G401 (cell line): ENCODE measurements at places on chromosomes 2 and 18. TPM values are rescaled to one million over a fixed set of nuclear protein-coding genes. Genes with fewer than 3 reads are reported as not detected.

The PER2 gene
- total RNA-seq, result 0.86 and 4.3 TPM in 2 replicates

The FOXI3 gene
- total RNA-seq, result not detected in 2 replicates

The IL1RL2 gene
- not detected in 2 replicates for total RNA-seq

The GTF2A1L gene
- not detected in 2 replicates for total RNA-seq

DNA sequence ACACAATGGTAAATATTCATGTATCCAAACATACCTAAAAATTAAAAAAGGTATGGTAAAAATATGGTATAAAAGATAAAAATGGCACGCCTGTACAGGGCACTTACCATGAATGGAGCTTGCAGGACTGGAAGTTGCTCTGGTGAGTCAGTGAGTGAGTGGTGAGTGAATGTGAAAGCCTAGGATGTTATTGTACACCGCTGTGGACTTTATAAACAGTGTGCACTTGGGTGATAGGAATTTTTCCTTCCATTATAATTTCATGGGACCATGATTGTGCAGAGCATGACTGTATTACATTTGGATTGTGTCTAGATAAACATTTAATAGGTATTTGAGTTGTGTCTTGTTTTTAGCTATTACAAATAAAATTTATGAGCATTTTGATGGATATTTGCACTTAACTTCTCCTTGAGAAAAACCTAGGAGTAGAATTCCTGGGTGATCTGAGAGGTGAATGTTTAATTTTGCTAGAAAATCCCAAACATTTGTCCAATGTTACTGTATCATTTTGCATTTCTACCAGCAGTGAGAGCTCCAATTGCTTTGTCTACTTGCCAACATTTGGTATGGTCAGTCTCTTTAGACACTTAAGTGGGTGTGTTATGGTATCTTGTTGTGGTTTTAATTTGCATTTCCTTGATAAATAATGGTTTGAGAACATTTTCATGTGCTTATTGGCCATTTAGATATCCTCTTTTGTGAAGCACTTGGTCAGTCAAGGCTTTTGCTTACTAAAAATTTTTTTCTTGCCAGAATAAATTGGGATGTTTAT lies 81.7 kb downstream of the BCL2L11 start:
- DNase-seq, result no peak

GRCh38 chr2:9102861-9103662 lies 99.6 kb upstream of the MBOAT2 start:
- DNase-seq, result peak; percentile 72

DNA sequence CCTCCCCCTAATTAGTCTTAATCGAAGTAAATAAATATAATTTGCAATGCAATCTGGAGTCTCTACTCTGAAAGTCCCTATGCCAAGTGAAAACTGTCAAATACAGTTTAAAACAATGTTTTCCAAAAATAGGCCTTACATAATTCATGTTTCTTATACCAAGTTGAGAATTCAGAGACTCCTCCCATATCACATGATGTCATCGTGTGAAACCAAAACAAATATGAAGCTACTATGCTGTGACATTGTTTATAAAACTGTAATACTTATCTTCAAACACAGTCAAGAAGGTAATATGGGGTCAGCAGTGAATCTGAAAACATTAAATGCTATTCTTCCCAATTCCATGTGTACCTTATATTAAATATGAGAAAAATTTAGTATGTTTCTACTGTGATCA lies 940.2 kb upstream of the FANCL start:
- DNase-seq, result no peak

- no peak for DNase-seq
Observed at GRCh38 chr2:45984896-45985473, 312.2 kb upstream of the EPAS1 start.

DNA sequence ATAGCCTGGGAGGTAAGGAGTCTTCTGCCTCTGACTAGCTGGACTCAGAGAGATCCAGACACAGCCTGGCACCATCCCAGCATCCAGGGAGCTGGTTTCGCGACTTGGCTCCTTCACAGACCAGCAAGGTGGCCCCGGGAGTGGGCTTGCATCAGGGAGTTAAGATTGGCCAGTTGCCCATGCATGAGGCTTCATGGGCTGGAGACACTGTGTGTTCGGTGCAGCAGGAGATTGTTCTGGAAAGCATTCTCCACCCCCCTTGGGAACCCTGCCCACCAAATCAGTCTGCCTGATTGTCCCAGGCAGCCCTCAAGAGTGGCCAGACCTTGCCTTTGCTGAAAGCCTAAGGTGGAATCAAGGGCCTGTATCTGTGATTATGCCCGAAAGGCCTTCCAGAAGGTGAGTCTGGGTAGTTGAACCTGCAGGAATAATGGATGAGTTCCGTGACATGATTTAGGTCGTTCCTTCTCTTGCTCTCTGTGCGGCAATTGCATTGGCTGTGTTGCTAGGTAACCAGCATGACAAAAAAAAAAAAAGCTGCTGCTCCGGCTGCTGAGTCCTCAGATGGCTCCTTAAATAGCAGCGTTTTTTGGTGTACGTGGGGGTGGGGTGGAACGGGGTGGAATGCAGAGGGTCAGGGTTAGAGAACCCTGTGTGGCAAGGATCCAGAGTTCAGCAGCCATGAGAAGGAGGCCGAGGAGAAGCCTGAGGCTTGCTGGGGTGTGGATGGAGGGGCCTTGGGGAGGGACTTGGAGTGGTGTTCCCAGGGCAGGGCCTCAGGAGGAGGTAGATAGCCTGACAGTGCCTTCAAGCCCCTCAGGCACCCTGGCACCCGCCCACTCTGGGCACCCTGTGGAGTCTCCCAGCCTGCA lies 93.0 kb upstream of the MCFD2 start:
- DNase-seq, result peak; percentile 96

GRCh38 chr2:78532762-78533379 lies 492.6 kb upstream of the REG3G start:
- no peak for DNase-seq

DNA sequence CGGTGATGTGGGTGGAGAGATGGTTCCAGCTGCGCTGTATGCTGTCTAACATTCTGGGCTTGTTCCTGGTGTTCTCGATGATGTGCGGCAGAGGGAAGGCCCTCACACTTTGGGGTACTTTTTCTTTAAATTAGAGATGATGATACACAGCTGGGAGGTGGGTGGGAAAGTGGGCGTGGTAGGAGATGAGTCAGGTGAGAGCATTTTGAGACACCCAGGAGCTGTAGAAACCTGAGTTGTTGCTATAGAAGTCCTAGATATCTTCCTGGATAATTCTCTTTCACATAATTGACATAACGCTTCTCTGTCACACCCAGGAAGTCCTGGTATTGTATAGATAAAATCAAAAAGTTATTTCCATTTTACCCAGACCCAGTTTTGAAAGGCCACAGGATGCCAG lies 103.8 kb upstream of the ALKAL2 start:
- DNase-seq, result no peak

DNA sequence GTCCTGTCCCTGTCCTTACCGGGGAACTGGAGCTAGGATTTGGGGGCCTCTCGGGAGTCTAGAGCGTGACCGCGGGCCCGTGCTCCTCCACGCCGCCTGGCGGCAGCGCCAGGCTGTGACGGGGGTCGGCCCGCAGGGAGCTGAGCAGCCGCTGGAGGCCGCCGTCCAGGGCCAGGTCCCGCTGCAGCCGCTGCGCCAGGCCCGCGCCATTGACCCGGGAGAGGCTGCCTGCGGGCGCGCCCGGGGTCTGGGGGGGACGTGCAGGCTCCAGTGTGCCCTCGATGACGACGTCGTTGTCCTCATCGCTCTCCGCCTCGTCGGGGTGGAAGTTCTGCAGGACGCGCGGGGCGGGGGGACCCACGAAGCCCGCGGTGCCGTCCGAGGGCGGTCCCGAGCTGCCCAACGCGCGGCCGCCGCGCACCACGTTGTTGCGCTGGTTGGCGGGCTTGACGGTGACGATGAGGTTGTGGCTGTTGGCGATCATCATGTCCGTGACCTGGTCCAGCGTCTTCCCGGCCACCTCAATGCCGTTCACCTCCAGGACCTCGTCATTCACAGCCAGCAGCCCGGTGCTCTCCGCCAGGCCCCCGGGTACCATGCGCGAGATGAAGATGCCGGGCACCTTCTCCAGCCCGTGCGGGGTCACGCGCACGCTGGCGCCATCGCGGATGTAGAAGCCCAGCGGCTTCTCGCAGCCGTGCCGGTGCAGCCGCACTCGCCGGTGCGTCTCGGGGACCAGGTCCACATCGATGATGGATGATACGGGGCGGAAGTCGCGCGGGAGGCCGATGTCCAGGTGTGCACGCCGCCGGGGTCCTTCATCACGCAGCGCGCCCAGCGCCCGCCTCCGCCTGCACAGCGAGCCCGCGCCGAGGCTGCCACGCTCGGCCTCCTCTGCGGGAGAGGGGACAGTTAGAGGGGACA lies 50.9 kb downstream of the ADNP2 start:
- DNase-seq, result no peak

DNA sequence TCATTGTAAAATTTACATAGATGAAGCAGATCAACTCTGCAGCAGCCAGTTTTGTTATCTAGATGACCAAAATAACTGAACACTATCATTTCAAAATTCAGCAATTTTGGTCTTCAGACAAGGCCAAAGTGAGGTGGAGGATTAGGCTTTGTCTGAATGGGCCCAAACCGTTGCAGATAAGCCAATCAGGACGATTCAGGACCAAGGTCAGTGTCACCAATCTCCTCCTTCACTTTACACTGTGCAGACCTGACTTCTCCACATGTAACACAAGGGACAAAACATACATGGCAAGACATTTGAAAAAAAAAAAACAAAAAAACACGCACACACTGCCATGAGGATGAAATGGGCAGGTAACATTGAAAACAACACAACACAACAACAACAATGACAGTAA lies 211.2 kb downstream of the NAPG start:
- DNase-seq, result no peak

DNA sequence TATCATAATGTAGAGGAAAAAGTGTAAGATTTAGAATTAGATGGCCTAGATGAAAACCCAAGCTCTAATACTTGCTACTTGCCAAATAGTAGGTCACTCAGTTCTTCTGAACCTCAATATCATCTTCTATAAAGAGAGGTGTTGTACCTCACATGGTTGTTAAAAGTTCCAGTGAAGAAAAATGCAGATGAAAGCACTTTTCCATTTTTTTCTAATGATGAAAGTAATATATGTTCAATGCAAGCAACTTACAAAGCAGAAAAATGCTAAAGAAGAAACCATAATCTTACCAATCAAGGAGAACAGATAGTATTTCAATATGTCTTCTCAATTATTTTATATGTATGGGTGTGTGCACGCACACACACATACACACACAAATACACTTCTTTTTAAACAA lies 52.7 kb upstream of the TMEM17 start:
- no peak for DNase-seq

- DNase-seq, result no peak
Observed at GRCh38 chr2:37975808-37976207, 50.7 kb downstream of the RMDN2 start.

DNA sequence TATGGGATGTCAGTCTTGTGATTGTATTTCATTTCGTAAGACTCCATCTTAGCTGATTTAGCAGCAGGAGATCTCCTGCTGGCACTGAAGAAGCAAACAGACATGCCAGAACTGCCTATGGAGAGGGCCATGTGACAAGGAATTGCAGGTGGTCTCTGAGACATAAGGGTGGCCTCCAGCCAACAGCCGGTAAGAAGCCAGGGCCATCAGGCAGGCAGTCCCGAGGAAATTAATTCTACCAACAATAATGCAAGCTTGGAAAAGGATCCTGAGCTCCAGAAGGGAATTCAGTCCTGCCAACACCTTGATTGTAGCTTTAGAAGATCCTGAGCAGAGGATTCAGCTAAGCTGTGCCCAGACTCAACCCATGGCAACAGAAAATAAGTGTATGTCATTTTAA lies 87.1 kb upstream of the DNAJC10 start:
- peak; percentile 98 for DNase-seq

GRCh38 chr2:108428286-108429009 lies 20.6 kb upstream of the GCC2 start:
- DNase-seq, result no peak

DNA sequence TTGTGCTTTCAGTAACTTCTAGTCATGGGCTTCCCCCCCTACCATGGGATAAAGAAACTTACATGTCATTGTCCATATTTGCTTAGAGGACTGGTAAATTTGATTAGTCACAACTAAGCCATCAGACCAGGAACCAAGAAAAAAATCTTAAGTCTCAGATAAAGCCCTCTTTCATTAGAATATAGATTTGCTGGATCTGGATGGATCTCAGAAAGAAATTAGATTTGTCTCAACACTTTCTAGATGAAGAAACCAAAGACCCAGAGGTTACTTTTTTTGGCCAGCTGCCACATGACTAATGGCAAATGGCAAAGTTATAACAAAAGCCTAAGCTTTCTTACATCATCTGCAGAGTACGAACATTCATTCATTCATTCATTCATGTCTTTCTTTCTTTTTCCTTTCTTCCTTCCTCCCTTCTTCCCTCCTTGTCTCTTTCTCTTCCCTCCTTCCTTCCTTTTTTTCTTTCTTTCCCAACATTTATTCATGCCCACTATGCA lies 60.2 kb downstream of the CDCA7 start:
- no peak for DNase-seq

GRCh38 chr2:100964222-100964621 lies 37.9 kb upstream of the RPL31 start:
- DNase-seq, result no peak

DNA sequence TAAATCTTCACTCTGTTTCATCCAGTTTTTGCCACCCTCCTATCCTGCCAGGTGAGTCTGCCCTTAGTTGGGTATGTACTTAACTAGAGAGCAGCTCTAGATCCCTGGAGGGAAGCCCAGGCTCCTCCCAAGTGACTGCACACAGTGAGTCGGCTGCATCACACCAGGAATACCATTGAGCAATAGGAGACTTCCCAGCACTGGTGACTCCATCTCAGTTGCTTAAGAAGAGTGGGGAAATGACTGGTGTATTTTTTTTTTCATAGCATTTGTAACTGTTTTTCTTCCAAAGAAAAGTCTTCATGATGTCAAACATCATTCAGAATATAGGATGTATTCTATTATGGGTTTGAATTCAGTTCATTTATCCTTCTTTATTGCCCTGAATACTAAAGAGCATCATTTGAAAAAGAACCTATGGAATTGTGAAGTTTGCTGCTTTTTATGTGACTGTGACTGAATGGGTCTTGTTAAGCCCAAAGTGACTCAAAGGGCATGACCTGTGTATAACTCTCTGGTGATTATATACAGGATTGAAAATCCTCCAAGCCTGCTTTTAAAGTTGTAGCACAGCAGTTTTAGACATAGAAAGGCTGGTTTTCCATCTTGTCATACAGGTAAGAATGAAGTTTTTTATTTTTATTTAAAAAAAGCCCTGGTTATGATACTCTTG lies 84.3 kb downstream of the MAP3K20 start:
- no peak for DNase-seq

DNA sequence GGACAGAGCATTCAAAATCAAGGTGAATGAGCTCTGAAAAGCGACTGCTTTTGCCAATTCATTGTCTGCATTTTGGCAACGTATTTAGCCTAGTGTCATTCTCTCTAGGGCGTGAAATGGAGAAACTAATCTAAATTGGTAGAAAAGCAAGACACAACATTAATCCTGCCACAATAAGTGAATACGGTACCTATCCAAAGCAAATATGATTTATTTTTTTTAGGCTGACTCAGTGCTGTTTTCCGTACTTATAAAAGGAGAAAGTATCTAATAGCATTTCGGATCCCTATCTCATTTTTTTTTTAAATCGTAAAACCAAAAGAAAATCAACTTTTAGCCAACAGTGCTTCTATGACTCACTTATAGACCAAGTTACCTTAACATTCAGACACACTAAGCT lies 672.5 kb downstream of the LRP1B start:
- DNase-seq, result no peak
